ENCODE measurements at places on chromosomes 6 and 20.

- DNase-seq: no peak
Measured at GRCh38 chr20:4411744-4412143, 310.0 kb upstream of the PRND start.

- no peak for DNase-seq
Measured at GRCh38 chr6:90502381-90502780, 84.5 kb downstream of the MAP3K7 start.

- peak; percentile 57 for DNase-seq
Measured at GRCh38 chr6:71349976-71350615, 61.5 kb downstream of the OGFRL1 start.

DNA sequence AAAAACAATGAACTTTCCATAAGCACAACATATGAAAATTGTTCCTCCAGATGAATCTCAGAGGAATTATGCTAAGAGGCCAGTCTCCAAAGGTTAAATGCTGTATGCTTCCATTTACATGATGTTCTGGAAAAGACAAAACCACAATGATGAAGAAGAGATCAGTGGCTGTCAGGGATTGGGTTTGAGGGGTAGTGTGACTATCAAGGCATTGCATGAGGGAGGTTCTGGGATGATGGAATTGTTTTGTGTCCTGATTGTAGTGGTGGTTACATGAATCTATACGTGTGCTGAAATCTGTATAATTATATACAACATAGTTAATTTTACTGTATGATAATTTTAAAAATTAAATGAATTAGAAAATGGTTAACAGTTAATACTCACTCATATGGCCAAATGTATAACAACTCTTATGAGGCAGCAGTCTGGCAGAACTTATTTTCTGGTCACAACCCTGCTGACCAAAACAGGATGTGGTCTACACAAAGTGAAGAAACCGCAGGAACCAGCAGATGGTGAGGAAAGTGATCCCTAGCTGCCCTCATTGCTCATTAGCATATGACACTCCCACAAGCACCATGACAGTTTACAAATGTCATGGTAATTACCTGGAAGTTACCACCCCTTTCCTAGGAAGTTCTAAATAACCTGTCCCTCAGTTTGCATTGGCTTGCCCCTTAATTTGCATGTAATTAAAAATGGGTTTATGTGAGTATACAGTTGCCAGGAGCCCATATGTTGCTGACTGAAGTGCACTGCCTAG lies 31.9 kb downstream of the NSFL1C start:
- no peak for DNase-seq

GRCh38 chr20:19015351-19016139 lies 196.9 kb upstream of the SLC24A3 start:
- peak; percentile 48 for DNase-seq

DNA sequence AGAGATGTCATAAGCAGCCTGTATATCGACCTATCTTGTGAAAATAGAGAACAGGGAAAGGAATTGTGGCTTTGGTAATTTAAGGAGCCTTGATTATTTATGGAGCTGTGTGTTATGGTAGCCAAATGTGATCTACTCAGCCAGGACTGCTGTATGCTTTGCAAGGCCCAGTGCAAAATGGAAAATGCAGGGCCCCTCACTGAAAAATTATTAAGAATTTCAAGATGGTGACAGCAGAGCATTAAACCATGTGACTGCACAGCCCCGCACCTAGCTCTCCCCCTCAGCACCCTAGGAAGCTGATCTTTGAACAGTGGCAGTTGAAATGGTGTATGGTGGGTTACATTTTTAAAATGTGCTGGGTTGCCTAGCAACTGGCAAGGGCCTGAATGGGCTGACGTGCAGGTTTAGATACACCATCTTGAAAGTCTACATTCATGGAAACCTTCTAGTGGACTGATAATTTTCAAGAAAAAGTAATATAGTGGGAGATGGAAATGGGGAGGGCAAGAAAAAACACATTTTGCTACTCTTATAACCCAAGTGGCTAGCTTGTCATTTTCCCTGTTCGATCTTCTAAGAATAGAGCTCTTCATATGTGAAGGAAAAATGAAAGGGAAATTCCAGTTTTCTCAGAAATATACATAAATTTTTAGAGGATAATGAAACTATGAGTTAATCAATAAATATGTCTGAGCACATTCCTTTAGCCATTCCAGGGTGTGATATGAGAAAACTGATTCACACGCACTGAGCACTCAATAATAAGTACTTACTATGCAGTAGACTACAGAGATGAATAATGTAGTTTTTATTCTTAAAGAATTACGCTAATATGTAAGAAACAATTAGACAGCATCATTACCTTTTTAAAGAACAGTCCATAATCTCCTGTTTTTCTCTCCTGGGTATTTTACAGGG lies 208.0 kb downstream of the ARHGAP18 start:
- no peak for DNase-seq

DNA sequence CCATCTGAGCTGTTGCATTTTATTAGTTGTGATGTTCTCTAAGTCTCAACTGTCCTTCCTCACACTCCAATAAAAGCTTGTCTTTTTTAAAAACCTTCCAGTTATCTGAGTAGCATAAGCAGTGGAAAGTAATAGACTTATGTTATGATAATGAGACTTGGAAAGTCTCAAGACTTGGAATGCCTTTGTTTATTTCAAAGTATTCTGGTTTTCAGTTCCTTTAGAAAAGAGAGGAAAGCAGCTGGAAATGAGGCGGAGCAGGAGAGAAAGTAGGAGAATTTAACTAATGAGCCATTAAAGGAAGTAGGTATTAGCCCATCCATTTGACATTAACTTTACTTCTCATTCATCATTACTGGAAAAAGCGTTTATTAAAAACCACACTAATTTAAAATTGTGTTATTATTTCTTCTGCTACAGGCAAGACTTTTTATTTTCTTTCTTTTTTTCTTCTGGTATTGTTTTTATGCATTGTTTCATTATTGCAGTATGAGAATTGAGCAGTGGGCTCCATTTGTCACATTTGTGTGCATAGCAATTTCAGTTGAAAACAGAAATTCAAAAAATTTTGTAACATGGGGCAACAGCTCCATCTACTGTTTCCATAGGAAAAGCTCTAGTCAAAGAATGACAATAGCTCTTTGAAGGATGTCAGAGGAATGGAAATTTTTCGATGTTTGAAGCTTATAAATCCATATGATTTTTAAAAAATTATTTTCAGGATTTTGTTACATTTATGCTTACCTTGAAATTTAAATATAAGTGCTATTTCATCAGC lies 194.8 kb downstream of the COL9A1 start:
- DNase-seq: no peak

GRCh38 chr20:17636523-17637412 lies 45.3 kb downstream of the RRBP1 start:
- no peak for DNase-seq

DNA sequence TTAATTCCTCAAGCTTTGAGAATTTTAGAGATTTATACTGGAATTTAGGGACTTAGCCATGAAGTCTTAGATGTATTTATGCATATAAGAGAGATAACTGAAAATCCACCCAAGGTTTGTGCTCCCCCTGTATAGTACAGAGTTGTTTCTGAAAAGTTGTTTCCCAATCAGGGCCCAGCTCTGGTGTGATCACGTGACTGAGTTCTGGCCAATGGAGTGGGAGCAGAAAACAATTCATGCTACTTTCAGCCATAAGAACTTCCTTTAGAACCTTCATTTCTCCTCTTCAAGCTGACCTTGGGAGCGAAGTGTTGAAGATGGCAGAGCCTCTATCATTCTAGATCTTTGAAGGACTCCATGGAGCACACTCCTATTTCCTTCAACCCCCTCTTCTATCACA lies 151.0 kb downstream of the RCAN2 start:
- no peak for DNase-seq

- no peak for DNase-seq
Measured at GRCh38 chr6:54084231-54084630, 27.0 kb upstream of the MLIP start.

DNA sequence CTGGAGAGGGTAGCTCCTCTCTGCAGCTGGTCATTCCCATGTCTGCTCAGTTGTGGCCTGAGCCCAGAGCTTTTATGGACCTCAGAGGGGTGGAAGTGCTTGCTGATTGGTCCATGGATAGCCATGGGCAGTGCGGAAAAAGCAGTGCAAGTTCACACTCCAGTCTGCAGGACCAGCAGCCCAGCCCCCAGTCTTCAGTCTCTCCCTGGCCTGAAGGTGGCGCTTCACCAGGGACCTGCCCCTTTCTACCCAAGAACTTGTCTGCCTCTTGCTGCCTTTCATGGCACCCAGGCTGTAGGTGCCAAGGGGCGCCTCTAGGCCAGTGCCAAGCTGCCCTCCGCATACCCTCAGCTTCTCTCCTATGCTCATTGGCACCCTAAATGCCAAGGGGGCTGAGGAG lies 91.0 kb downstream of the TBXT start:
- DNase-seq: no peak

GRCh38 chr6:47741807-47742206 lies 40.0 kb upstream of the OPN5 start:
- DNase-seq: no peak

DNA sequence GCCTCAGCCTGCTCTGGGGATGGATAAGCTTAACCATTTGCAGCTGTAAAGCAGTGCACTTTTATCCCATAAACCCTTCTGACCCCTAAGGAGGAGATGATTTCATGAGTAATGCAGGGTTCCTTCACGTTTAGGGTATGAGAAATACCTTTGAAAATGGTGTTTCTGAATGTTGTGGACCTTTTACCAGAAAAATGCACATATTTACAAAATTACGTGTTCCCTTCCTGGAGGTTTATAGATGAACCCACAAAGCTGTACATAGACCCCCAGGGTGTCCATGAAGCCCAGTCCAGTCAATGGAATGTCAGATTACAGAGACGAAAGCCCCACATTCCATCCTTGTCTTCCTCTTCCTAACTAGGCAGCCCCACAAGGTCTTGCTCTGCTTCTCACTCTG lies 78.6 kb upstream of the INSM1 start:
- DNase-seq: no peak

Measured in ureter (tissue), 1 donor.